ENCODE measurements at places on chromosomes 6 and 20. TPM values are rescaled to one million over a fixed set of nuclear protein-coding genes. Genes with fewer than 3 reads are reported as not detected.

DNA sequence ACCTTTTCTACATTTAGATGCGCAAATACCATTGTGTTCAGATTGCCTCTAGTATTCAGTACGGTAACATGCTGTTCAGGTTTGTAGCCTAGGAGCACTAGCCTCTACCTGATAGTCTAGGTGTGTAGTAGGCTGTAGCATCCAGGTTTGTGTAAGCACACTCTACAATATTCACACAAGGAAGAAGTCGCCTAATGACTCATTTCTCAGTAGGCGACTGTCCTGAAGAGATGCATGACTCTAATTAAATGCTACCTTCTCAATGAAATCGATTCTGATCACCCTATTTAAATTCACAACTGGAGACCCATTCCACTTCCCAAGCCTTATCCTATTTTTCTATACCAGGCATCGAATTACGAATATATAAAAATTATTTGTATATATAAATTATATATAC lies 1.3 kb downstream of the MCUR1 start:
- peaks cover 32% of the 10 kb centered on the region for H3K4me1 ChIP-seq
- no peaks in the 10 kb centered on the region for H3K27me3 ChIP-seq
- peak overlapping the region; percentile 98 for H3K27ac ChIP-seq
- H3K36me3 ChIP-seq, result no peaks in the 10 kb centered on the region
- no peak for DNase-seq
- H3K4me3 ChIP-seq, result peak overlapping the region; percentile 86

DNA sequence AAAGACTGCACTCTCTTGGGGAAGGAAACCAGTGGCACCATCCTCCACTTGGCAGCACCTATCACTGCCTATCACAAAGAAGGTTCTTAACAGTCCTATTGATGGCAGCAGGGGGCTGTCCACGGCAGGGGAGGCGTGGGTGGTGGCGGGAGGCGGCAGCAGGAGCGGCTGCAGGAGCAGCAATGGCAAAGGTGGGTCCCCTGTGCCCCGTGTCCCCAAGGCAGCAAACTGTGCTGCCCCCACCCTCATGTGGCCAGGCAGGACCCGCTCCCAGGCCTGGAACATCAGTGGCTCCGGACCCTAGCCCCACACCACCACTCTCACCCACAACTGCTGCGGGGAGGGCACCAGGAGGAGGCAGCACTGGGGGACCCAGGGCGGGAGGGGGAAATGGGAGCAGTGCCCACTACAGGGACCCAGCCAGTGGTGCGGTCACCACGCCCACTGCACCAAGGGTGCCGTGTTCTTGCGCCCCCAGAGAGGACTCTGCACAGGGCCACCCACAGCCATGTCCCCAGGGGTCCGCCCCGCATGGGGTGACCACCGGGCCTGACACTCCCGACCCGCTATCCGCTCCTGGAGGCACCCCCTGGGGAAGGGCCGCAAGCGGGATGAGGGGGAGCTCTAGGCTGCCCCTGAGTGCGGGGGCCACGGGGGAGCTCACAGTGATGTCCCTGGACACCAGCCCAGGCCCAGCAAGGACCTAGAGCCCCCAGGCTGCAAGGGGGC lies 54.6 kb downstream of the GMDS start:
- H3K27me3 ChIP-seq, result no peaks in the 10 kb centered on the region
- H3K36me3 ChIP-seq, result no peaks in the 10 kb centered on the region

DNA sequence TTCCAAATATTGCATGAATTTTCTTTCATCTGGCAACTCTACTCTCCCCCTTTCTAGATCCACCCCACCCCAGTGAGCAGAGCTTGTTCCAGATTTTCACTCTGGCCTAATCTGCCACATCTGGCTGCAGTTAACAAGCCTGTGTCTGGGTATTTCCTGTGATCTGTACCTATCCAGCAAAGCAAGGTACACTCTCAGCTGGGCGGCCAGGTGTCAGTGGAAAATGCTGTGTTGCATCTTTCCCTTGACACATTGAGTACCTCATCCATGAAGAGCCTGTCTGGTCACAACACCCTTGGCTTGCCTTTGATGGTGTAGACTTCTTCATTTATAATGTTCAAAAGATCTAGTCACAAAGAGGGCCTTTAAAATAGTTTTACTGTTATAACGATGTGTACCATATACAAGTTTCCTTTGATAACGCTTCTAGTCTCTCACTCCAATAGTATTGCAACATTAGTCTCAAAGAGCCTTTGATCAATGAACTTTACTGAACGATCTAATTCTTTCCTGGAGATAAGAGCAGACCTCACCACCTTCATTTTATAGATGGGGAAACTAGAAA lies 6.0 kb upstream of the RNF182 start:
- H3K4me3 ChIP-seq, result no peak overlapping the region
- no peak overlapping the region for H3K27ac ChIP-seq
- H3K36me3 ChIP-seq, result no peaks in the 10 kb centered on the region

DNA sequence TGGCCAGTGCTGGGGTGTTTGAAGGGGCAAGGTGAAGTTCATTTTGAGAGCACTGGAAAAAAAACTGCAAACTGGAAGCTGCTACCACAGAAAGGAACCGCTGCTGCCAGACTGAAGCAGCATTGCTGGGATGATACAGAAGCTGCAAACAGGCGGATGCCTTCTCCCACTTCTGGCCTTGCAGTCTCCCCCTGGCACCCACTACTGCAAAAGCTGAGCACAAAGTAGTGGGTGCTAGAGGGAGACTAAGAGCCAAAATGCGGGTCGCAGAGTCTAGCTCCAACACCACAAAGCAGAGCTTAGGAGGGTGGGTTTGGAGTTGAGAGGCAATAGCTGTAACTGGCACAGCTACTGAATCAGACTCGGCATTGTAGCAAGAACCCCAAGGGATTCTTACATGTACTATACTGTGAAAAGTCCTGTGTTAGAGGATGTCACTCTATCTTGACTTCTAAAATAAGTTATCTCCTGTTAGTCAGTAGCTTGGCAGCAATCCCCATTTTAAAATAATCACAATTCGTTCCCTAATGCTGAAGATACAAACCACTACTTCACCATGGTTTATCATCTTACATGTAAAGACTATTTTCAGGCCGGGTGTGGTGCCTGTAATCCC lies 44.0 kb upstream of the COL21A1 start:
- no peak overlapping the region for H3K27ac ChIP-seq
- H3K4me3 ChIP-seq, result no peak overlapping the region
- no peaks in the 10 kb centered on the region for H3K27me3 ChIP-seq
- no peaks in the 10 kb centered on the region for H3K4me1 ChIP-seq
- no peak for DNase-seq
- no peaks in the 10 kb centered on the region for H3K36me3 ChIP-seq

DNA sequence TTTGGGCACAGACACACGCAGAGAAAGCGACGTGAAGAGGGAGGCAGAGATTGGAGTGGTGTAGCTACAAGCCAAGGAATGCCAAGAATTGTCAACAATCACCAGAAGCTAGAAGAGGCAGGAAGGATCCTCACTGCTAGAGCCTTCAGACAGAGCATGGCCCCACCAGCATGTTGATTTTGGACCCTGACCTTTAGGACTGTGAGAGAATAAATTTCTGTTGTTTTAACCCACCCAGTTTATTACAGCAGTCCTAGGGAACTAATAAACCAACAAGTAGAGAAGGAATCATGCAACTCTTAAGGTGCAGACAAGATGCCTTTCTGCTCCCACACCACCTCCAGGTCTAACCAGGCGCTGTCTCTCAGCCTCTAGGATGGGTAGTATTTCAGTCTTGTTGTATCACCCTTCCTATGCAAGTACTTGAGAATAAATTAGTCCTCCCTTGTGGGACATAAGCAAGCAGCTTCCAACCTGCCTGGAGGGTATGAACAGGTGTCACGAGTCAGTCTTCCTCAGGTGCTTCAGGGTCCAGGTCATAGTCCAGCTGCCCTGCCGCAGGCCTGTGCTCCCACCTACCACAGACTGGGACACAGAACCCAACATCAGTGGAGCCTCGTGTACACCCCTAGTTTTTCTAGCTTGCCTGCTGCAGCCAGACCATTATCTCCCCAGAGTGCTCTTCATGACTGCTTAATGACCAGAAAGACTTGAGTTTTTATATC lies 46.4 kb upstream of the CCN2 start:
- H3K4me3 ChIP-seq, result no peak overlapping the region
- no peak overlapping the region for H3K27ac ChIP-seq
- no peak for DNase-seq
- H3K36me3 ChIP-seq, result no peaks in the 10 kb centered on the region
- H3K4me1 ChIP-seq, result no peaks in the 10 kb centered on the region

DNA sequence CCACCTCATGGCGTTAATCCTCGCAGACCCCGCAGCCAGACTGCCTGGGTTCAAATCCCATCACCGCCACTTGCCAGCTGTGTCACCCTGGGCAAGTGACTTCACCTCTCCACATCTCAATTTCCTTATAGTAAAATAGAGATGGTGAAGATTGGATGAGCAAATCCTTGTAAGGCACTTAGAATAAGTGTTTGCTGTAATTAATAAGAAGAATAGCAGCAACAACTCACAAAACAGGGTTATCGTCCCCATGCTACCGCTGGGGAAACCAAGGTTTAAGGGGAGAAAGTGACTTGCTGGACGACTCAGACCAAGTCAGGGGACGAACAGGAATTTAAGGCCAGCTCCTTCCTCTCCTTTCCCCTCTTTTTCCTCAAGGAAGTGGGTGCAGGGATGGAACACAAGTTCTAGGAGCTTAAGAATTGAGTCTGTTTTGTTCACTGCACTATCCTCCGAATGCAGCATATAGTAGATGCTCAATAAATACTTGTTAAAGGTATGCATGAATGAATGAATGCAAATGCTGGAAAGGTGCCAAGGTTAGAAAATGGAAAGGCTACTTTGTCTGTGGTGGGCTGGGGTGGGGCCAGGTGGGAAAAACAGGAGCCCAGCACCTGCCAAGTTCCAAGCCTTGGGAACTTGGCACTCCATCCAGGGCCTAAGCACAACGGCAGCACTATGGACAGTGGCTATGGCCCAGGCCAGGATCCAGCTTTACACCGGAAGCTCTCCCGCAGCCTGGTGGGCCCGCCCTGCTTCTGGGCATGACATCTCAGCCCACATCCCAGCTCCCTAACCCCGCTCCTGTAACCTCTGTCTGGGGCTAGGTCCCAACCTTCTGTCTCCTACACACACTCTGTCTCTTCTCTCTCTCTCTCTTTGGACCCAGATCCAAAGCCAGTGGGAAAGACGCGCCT lies 4.9 kb upstream of the CDH22 start:
- no peak overlapping the region for H3K4me3 ChIP-seq
- no peak overlapping the region for H3K27ac ChIP-seq
- peaks cover 79% of the 10 kb centered on the region for H3K27me3 ChIP-seq
- DNase-seq, result no peak

DNA sequence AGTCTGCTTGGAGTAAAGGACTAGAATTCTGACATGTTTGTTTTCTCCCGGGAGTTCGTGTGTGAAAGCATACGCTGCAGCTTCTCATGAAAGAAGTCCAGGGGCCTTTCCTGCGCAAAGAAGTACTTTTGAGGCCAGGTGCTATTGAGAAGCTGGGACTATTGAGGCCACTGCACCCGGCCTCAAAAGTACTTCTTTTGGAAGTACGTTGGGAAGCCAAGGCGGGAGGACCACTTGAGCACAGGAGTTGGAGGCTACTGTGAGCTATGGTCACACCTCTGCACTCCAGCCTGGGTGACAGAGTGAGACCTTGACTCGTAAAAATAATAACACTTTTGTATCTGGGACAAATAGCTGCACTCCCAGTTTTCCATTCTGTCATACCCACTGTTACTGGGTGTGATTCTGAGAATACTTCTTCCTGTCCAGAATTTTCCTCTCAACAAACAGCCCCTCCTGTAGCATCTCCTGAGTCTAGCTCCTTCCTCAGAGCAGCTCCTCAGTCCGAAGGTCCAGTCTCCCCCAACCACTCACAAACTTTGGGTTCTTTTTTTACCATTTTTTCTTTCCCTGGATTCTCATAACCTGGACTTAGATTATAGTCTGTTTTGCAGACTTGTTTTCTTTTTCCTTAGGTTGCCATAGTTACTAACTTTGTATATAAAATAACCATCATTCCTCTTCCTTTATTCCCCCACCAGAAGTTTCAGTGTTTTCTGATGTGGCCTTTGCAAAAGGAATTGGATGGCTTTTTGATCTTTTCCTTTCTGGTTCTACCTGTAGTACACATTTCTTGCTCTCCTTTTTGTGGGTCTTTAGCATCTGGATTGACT lies 12.7 kb downstream of the STK35 start:
- peaks cover 38% of the 10 kb centered on the region for H3K4me1 ChIP-seq
- DNase-seq, result peak; percentile 69
- H3K36me3 ChIP-seq, result peaks cover 15% of the 10 kb centered on the region
- H3K4me3 ChIP-seq, result no peak overlapping the region
- H3K27me3 ChIP-seq, result no peaks in the 10 kb centered on the region

GRCh38 chr20:62859721-62860120 lies 1.9 kb downstream of the TCFL5 start:
- peaks cover 8% of the 10 kb centered on the region for H3K36me3 ChIP-seq
- H3K27ac ChIP-seq, result no peak overlapping the region
- peak overlapping the region; percentile 51 for H3K4me3 ChIP-seq
- DNase-seq, result no peak
- H3K4me1 ChIP-seq, result peaks cover 35% of the 10 kb centered on the region
- no peaks in the 10 kb centered on the region for H3K27me3 ChIP-seq

CSNK2B gene
- total RNA-seq, result 429 TPM
